ENCODE measurements at places on chromosomes 1 and 21.
A peak's percentile ranks its signal among the peaks of the same experiment; 100 is the strongest.

- DNase-seq, result no peak
Observed at GRCh38 chr1:47646676-47647075, 208.8 kb downstream of the FOXD2 start.

DNA sequence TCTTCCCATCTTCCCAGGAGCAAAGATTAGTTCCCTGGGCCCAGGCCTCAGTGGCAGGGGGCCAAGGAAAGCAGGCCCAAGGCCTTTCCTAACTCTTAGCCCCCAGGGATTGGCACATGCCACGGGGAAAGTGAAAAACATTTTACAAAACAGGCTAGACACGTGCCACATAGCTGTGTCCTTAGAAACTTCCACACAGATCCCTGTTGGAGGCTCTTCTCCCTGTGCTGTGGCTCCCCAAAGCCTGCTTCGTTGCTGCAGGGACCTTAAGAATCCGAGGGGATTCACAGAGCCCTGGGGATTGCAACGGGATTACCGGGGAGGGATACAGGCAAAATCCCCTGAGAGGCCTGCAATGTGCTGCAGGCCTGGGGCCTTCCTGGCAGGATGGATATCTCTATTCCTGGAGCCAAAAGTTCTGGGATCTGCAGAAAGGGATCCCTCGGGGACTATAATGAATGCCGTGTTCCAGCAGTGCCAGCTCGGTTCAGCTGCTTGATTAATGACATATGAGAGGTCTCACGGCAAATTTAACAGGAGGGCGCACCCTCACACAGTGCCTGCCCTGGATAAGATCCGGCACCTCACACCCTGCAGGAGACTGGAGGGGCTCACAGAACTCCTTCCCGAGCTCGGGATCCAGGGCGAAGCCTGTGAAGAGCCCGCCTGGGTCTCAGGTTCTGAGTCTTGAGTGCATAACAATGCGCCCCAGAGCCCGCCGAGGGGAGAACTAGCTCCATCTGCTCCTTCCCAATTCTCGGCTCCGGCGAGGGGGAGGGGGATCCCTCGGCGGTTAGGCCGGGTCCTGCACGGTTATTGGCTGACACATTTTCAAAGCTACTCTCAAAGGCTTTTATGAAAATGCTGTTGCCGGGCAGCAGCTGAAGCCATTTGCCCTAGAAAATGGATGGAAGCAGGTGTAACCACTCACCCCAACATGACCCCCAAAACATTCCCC is 15.3 kb upstream of the RGS8 start:
- DNase-seq, result peak; percentile 18

DNA sequence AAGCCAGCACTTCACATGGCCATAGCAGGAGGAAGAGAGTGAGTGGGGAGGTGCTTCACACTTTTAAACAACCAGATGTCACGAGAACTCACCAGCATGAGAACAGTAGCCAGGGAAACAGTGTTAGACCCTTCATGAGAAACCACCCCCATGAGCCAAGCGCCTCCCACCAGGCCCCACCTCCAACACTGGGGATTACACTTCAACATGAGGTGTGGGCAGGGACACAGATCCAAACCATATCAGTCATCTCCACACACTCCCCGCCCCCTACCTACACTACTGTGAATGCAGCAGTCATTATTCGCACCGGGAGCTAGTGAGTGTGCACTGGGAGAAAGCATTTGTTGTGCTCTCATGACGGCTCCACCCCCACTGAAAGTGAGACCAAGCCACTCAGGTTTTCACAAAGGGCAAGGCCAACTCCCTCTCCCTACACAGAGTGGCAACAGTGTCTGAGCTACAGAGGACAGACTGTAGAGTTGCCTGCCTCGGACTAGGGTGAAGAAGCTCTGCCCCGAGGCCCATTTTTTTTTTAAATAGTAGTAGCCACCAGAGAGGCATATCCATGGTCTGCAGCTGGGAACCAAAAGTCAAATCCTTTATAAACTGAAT is 125.6 kb downstream of the BARHL2 start:
- no peak for DNase-seq

DNA sequence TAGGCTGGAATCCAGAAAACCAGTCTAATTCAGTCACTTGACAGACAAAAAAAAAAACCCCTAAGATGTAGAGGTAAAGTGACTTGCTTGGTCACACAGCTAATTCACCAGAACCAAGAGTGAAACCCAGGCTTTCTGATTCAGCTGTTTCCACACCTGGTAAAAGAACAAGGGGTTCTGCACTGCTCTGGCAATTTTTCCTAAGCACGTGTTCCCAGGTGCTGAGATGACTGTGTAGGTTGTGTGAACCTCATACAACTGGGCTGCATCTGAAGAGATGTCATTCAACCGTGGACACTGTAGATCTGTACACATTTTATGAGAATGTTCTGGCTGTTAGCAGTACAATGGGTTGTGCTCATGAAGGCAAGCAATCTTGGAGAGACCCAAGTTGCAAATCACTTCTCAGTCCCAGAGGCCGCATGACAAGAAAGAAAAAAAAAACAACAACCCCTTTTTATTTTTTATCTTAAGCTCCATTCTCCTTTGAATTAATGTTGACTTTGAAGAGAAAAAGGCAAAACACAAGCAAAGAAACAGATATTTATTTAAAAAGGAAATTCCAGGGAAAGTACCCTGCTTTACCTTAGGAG is 95.4 kb downstream of the INTS7 start:
- no peak for DNase-seq

- peak; percentile 36 for DNase-seq
Observed at GRCh38 chr1:211236633-211237320, 22.4 kb upstream of the RCOR3 start.

DNA sequence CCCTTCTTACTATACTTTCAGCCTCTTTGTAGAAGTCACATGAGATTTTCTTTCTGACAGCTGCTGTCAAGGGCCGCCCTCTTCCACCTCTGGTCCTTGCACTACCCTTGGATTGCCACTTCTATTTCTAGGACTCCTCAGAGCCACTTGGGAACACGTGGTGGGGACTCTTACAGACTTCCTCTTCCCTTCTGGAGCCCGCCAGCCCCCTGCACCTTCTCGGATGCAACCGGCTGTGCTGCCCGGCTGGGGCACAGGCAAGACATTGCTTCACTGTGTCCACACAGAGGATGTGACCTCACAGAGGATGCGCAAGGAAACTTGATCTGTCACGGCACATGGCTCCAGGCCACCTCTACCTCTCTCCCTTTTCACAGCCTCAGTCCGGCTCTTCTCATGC is 2.4 kb upstream of the IKBKE start:
- DNase-seq, result peak; percentile 47

All from fibroblast of skin of right biceps (primary cell).